NCI-H2081 treated with DMSO at 0.1 percent for 48 hours (cell line): ENCODE measurements at places on chromosomes 2 and 18.

DNA sequence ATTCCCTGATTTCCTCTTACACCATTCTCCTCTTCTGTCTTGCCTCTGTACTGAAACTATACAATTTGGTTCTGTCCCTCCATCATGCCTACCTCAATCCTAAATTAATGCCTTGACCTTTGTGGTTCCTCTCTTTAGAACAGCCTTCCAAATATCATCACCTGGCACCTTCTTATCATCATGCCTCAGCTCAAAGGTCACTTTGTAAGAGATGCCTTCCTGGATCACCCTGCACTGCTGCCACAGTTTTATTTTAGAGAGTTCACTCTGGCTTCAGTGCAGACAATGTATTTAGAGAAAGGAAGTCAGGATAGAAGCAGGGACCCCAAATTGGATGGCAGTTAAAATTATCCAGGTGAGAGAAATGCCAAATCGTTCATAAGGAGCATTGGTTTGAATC, 64.5 kb downstream of the LRRTM4 start:
- no peak for DNase-seq

DNA sequence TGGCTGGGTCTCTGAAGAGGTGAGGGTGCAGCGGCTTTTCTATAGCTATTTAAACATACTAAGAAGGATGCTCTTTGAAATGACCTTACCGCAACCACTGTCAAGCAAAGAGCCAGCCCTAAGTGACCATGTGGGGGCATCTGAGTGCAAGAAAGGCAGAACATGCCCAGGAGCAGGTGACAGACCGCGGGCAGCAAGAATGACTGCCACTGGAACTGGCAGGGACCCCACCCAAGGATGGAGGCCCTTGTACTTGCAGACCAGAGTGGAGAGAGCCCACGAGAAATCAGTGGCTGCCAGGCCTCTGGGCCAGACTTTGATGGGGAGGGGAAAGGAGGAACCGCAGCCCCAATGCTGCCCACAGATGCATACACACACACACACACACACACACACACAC, 33.1 kb downstream of the DNMT3A start:
- no peak for DNase-seq

DNA sequence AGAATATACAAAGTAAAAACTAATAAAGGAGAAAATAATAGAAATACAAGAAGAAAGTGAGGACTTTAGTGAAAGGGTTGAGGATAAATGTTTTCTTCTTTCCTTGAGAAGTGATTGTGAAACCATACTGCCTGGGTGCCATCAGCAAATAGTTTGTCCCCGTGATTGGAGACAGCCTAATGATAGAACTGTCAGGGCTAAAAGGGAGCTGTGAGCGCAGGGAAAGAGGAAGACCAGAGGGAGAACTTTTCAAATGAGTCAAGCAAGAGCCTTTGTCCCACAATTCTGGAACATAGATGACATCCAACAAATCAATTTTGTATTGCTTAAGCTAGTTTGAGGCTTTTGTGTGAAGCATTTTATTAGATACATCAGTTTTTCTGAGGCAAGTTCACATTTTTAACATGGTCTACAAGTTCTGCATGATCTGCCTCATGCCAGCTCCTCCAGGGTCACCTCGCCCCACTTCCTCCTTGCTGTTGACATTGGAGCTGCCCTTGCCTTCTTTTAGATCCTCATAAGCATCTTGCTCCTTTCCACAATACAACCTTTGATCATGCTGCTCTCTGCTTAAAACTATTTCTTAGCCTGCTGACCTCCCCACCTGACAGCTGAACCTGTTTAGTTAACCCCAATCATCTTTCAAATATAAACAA, 213.4 kb upstream of the REG3G start:
- DNase-seq: no peak

GRCh38 chr18:64399566-64399965, 250.7 kb upstream of the LINC00305 start:
- no peak for DNase-seq

- DNase-seq: no peak
These were observed 265.5 kb downstream of the CYRIA start for GRCh38 chr2:16400127-16400623.

GRCh38 chr2:189092936-189093335, 86.6 kb downstream of the COL5A2 start:
- no peak for DNase-seq

DNA sequence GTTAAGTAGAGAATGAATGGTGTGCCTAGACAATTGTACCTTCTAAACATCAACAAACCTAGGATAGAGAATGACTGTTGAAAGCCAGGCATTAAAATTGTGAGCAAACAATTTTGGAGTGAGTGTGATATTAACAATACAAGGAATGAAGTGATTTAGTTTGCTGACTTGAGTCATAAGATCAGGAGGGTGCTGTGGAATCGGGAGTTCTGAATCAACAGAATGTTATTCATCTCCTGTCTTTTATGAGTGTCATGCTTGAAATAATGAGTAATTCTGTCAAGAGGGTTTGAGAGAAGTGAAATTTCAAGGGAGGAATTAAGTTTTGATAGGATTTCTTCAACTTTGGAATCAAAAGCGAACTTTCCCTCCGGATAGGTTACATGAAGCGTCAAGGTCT, 214.4 kb upstream of the DSEL start:
- no peak for DNase-seq

DNA sequence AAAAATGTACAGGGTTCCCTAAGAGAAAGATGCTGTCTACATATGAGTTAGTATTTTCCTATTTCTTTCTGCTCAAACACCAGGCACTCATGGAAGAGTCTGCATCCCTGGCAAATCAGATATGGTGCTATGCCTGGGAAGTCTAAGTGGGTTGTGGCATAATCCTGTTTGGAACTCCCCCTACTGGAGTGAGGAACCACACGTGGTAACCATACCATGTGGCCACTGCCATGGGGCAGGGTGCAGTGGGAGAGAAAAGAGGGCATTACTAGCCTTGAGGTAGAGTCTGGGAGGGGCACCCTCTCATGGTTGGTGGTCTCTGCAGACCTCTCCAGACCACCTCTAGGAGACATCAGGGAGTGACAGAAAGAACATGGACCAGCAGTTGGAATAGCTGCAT, 257.9 kb upstream of the ATP5MC3 start:
- DNase-seq: no peak

- DNase-seq: no peak
These were observed 125.8 kb downstream of the TANC1 start for GRCh38 chr2:159094173-159094737.

DNA sequence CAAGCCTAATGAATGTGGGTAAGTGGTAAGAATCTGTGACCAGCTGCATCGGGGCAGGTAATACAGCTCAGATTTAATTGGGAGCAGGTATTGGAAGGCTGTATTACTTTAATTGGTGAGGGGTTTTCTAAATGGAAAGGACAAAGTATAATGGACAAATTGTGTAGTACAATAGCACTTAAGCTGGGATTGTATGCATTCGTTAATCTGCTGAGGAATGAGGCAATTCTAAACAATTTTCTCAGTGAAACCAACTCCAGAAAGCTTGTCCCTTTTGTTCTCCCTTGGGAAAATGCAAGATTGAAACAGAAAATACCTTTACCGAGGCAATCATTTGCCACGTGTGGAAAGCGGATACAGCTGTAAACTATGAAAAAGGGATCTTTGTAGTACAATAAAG, 801.6 kb upstream of the POU3F3 start:
- no peak for DNase-seq

- no peak for DNase-seq
These were observed 6.1 kb upstream of the FAM171B start for GRCh38 chr2:186687807-186688211.

- DNase-seq: no peak
These were observed 7.1 kb upstream of the NAPG start for GRCh38 chr18:10518595-10519255.

DNA sequence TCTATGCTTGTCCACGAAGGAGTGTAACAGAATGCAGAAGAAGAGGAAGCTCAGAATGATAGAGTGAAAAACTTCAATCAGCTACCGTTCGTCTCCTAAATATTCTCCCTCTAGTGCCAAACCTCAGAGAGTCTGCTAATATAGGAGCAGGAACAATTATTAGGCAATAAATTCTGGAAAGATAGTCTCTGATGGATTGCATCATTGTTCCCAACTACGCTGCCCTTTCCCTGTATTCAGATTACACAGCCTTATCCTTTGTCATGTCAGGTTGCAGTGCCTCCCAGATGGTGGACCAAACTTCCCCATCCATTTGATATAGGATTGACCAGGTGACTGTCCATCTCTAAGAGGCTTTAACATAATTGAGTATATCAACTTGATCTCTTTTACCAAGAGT, 811.5 kb upstream of the CHAC2 start:
- no peak for DNase-seq

GRCh38 chr2:240151477-240152031, 11.1 kb upstream of the OTOS start:
- no peak for DNase-seq

DNA sequence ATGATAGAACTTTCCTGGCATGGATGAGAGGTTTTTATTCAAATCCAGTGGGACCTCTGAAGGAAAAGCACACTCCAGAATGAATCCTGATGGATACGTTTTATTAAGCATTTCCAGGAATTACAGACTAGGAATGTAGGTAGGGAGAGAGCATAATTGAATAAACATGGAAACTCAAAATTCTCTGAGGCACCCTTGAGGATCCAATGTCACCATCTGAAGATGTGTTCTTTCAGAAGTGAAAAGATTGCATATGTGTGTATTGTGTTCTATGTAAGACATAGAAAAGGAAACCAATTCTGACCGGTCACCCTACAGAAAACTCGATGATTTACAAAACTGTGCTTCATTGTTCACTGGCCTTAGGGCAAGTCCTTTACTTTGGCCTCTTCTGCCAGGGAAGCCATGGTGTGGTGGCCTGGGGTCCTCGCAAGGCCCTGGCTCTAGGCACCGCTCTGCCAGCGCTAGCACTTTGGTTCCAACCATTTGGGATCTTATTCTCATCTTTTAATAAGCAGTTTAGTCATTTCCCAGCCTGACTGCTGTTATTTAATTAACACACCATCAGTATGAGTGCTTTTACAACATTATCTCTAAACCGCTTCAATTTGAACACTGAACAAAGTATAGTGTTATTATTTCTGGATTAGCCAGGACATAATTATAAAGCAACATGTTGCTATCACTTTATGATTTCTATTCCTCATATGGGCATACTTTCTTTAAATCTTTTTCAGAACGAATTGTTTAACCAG, 4.5 kb upstream of the GKN1 start:
- DNase-seq: no peak

DNA sequence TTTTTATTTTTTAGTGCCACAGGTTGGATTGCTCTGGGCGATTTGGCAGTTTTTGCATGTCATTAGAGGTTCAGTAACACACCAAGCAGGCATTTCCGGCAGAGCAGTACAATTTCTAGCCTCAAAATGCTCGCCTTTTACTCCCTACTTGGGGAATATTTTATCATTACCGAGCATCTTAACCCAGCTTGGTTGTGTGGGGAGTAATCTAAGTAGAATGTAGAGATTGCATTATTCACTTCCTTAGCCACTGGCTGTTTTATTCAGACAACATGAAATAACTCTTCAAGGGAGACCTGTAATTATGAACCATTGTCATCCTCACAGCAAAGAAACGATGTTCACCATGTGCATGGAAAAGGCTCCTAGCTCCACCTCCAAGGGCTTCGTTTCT, 13.1 kb downstream of the GRP start:
- no peak for DNase-seq

GRCh38 chr2:239722760-239723470, 302.2 kb downstream of the NDUFA10 start:
- DNase-seq: no peak

- DNase-seq: no peak
These were observed 30.3 kb upstream of the ARHGEF4 start for GRCh38 chr2:130806370-130806769.
